ENCODE measurements at places on chromosomes 7 and 10.

DNA sequence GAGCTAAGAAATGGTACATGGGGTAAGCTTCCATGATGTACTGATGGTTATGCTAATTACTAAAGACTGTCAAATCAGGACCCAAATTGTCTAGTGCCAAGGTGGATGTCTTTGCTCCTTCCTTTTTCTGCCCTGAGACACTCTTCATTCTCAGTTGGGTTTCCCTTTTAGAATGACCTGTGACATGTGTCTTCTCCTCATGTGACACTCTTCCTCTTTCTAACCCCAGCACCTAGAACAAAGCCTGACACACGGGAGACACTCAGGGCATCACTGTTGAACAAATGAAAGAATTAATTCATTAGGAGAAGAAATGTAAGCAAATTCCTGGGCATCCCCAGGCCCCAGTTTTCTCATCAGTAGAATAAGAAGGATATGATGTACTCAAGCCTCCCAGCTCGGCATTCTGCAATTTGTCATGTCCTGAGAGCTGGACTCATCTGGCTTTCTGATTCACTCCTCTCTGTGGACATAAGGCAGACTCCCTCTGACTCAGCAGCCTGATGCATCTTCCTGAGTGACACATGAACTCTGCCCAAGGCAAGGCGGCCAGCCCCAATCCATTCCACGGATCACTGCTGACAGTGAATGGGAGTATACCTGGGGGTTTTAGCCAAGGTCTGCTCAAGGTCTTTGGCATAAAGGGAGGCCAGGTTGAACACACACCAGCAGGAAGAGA is 473.8 kb downstream of the KCNMA1 start:
- peaks cover 35% of the 10 kb centered on the region for H3K27me3 ChIP-seq
- no peaks in the 10 kb centered on the region for H3K4me1 ChIP-seq
- no peaks in the 10 kb centered on the region for H3K36me3 ChIP-seq
- no peak overlapping the region for H3K27ac ChIP-seq
- H3K4me3 ChIP-seq: no peak overlapping the region

GRCh38 chr10:87671139-87671815 is 11.6 kb downstream of the PAPSS2 start:
- no peak overlapping the region for H3K27ac ChIP-seq
- no peak for DNase-seq
- no peak overlapping the region for H3K4me3 ChIP-seq
- H3K36me3 ChIP-seq: no peaks in the 10 kb centered on the region

DNA sequence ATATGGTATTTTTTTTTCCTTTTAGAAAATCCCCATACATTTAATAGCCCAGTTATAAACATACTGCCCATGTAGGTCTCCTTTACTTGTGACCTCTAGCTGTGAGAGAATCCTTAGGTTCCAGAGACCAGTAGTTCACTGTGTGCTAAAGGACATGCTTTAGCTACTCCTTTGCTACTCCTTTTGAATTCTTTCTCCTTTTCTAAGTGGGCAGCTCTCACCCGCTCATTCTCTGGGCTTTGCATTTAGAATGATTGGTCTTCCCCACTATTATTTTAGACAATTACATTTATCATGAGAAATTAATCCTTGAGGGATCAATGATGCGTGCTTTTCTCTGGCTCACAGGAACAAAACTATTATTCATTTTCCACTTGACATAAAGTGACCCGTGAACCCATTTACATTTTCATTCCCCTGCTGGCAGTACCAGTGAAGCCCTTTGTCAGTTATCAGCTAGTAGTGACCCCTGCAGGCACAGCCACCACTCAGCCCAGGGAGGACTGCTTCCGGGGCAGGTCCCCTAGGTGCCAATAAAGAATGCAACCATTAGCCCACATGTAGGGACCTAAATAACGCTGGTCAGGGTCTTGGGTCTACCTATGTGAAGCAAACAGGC is 844.3 kb downstream of the CNTNAP2 start:
- no peak overlapping the region for H3K4me3 ChIP-seq
- H3K4me1 ChIP-seq: no peaks in the 10 kb centered on the region
- no peak overlapping the region for H3K27ac ChIP-seq
- H3K36me3 ChIP-seq: no peaks in the 10 kb centered on the region

- H3K36me3 ChIP-seq: peaks cover 7% of the 10 kb centered on the region
- H3K27ac ChIP-seq: no peak overlapping the region
Observed at GRCh38 chr7:131302876-131303707, 24.6 kb upstream of the MKLN1 start.

- no peak for DNase-seq
- H3K36me3 ChIP-seq: no peaks in the 10 kb centered on the region
- no peak overlapping the region for H3K27ac ChIP-seq
- H3K27me3 ChIP-seq: peaks cover 6% of the 10 kb centered on the region
- no peaks in the 10 kb centered on the region for H3K4me1 ChIP-seq
- no peak overlapping the region for H3K4me3 ChIP-seq
Observed at GRCh38 chr7:4268040-4268965, 413.8 kb upstream of the FOXK1 start.

- no peak overlapping the region for H3K27ac ChIP-seq
- H3K4me1 ChIP-seq: no peaks in the 10 kb centered on the region
- H3K36me3 ChIP-seq: peaks cover 2% of the 10 kb centered on the region
- no peak for DNase-seq
- no peak overlapping the region for H3K4me3 ChIP-seq
- H3K27me3 ChIP-seq: peaks cover 3% of the 10 kb centered on the region
Observed at GRCh38 chr10:29826801-29827450, 192.2 kb upstream of the SVIL start.

DNA sequence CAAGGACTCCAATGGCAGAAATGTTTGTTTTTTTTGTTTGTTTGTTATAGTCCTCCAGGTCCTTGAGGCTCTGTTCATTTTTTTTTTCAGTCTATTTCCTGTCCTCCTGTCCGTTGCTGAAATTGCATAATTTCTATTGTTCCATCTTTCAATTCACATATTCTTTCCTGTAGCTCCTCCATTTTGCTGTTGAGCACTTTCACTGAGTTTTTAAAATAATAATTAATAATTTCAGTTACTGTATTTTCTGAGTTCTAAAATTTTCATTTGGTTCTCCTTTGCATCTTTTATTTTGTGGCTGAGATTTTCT is 202.3 kb upstream of the AGR3 start:
- peaks cover 1% of the 10 kb centered on the region for H3K4me1 ChIP-seq
- DNase-seq: no peak
- H3K27me3 ChIP-seq: peaks cover 9% of the 10 kb centered on the region
- no peak overlapping the region for H3K4me3 ChIP-seq
- no peak overlapping the region for H3K27ac ChIP-seq

DNA sequence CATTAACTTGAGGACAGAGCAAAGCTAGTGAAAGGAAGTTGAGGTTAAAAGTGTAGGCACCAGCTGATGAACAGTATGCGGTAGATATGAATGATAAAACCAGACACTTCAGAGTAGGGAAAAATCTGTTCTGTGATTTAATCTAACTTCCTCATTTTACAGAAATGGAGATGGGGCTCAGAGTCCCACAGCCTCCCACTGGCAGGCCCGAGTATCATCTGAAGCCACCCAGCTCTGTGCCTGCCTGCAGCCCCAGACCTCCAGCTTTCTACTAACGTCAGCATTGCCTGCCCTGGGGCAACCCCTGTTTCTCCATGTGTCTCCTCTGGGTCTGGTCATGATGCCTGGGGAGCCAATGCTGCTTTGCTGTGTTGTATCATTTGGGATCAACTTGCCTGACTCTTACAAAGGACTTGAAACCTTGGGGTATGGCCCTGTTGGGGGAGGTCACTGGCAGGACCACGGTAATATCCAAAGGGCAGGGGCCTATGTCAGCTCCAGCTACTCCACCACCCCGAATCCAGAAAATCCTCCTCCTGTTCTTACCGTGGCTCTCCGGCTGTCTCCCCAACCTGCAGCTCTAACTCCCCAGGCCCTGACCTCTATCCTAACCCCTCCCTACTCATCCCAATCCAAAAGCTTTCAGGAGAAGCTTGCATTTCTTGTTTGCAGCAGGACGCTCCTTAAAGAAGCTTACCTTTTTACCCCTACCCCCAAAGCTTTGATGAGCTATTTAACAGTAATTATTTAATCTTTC is 56.2 kb upstream of the NPY start:
- no peak overlapping the region for H3K4me3 ChIP-seq
- H3K36me3 ChIP-seq: peaks cover 1% of the 10 kb centered on the region
- H3K4me1 ChIP-seq: peaks cover 17% of the 10 kb centered on the region

DNA sequence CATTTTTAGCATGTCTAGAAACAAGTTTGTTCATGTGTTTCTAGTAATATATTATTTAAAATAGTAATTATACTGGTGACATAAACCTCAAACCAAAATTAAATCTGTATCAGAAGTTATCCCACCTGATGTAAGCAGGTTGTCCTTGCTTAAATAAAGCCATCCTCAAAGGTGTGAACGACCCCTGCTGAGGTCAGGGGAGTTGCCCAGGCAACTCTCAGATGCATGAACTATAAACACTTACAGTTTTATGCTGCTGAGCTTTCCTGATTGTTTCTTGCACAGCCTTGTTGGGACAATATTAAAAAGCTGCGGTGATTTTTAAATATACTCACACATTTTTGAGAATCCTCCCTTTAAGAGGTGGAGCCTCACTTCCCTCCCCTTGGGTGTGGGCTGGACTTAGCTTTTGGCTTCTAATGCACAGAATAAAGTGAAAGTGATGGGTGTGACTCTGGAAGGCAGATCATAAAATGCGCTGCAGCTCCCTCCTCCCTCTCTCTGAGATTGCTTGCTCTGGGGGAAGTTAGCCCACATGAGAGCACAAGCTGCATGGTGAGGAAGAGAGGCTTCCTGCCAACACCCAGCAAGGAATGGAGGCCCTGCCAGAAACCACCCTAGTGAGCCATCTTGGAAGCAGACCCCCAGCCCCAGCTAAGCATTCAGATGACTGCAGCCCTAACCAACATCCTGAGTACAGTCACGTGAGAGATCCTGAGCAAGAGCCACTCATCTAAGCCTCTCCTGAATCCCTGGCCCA is 152.7 kb downstream of the SKIDA1 start:
- DNase-seq: peak; percentile 44
- H3K27me3 ChIP-seq: peaks cover 2% of the 10 kb centered on the region
- peaks cover 2% of the 10 kb centered on the region for H3K36me3 ChIP-seq

DNA sequence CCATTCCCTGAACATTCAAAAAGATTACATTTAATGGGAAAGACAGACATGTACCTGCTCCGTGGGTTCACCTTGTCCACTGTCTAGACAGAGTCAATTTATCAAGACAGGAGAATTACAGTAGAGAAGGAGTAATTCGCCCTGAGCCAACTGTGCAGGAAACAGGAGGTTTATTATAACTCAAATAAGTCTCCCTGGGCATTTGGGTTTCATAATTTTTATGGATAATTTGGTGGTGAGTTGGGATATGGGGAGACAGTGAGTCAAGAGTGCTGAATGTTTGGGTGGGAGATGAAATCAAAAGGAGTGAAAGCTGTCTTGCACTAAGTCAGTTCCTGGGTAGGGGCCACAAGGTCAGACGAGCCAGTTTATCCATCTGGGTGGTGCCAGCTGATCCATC is 165.9 kb upstream of the NAMPT start:
- no peak overlapping the region for H3K27ac ChIP-seq
- DNase-seq: no peak
- H3K36me3 ChIP-seq: peaks cover 5% of the 10 kb centered on the region
- no peaks in the 10 kb centered on the region for H3K4me1 ChIP-seq
- H3K4me3 ChIP-seq: no peak overlapping the region

DNA sequence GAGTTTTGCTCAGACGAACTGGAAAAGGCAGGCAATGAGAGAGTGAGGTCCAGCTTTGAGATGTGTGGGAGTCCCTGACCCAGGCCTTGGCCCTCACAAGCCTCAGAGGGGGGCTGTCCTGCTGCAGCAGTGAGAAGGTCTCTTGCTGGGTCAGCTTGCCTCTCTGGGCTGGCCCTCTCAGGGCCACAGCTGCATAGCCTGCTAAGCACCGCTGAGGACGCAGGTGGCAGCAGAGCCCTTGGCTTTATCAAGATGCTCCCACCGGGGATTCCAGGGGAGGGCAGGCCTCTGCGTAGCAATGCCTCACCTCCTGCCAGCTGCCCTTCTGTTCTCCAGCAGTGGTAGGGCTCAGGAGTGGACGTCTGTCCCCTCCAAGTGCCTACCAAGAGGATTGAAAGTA is 128.7 kb downstream of the COBL start:
- no peak overlapping the region for H3K4me3 ChIP-seq
- H3K27ac ChIP-seq: no peak overlapping the region
- H3K4me1 ChIP-seq: no peaks in the 10 kb centered on the region
- H3K27me3 ChIP-seq: peaks cover 6% of the 10 kb centered on the region
- no peaks in the 10 kb centered on the region for H3K36me3 ChIP-seq
- no peak for DNase-seq

All from activated naive CD8-positive, alpha-beta T cell treated with anti-CD3 and anti-CD28 coated beads, Interleukin-2, amount 10 ng/mL, durations not matched to agents 7 days and 5 days (primary cell).